Glomerular endothelial cell (primary cell): ENCODE measurements at places on chromosomes 12 and 14. TPM values are rescaled to one million over a fixed set of nuclear protein-coding genes. Genes with fewer than 3 reads are reported as not detected.

- DNase-seq, result no peak
Measured at GRCh38 chr12:44235674-44236073, 399.8 kb downstream of the TMEM117 start.

Gene LALBA
- total RNA-seq, result not detected in 2 replicates

Gene KLRF1
- not detected in 2 replicates for total RNA-seq

DNA sequence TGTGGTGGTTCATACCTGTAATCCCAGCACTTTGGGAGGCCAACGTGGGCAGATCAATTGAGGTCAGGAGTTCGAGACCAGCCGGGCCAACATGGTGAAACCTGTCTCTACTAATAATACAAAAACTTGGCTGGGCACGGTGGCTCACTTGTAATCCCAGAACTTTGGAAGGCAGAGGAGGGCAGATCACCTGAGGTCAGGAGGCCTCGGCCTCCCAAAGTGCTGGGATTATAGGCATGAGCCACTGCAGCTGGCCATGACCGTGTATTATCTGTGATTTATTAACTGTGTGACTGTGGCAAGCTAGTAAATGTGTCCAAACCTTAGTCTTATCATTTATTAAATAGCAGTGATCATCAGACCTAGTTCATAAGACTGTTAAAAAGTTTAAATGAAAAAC is 7.1 kb upstream of the ITPK1 start:
- DNase-seq, result no peak
